ENCODE measurements at places on chromosomes 2 and 18.

- no peak for DNase-seq
Measured at GRCh38 chr2:51981783-51982182, 949.9 kb upstream of the NRXN1 start.

DNA sequence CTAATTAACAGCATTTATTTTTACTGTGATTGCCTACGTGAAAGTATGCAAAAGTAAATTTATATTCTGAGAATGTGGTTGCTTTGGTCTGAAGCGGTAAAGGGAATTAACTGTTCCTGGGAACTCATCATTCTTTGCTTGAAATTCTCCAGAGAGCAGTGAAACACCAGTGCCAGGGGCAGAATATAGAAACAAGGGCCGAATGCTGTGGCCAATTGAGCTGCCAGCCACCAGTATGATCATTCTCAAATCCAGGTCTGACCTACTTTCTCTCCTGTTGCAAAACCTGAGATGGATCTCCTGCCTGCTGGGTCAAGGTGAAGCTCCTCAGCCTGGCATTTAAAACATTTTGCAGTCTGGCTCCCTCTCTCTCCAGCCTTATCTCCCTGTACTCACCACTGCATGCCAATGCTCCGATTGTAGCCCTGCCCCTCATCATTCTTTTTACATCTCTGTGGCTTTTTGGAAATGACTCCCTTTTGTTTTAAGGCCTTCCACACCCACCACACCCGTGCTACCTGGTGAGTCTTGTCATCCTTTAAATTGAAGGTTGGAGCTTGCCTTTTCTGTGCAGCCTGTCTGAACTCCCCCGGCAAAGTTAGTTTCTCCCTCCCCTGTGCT lies 94.5 kb upstream of the TMEM178A start:
- DNase-seq, result no peak

DNA sequence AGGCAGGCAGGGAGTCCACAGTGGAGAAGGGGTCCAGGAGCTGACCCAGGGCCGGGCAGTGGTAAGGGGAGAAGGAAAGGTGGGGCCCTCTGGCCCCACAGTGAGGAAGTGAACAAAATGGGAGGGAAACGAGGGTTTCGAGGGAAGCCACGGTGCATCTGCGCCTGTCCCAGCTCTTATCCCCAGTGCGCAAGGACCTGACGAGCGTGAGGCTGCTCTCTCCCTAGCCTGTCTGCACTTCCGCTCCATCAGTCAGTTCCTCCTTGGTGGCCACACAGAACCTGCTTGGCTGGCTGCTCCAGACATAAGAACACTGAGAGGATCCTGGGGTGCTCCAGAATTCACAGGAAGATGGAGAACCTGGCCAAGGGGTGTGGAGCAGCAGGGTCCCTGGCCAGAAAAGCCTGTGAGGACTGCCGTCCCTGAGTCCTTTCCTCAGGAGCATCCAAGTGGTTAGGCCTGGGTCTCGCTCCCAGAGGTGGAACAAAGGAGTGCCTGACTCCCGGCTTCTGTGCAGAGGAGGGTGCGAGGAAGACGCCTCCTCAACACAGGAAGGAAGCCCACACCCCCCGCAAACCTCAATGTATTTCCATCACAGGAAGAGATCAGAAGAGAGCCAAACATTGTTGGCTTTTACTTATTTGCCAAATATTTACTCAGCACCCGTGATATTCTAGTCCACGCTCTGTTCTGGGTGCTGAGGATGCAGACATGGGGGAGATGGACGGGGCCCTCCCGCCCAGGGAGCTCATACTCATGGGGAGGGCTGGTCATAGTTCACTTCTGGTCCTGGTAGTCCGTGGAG lies 43.7 kb upstream of the SEMA4C start:
- DNase-seq, result peak; percentile 54

DNA sequence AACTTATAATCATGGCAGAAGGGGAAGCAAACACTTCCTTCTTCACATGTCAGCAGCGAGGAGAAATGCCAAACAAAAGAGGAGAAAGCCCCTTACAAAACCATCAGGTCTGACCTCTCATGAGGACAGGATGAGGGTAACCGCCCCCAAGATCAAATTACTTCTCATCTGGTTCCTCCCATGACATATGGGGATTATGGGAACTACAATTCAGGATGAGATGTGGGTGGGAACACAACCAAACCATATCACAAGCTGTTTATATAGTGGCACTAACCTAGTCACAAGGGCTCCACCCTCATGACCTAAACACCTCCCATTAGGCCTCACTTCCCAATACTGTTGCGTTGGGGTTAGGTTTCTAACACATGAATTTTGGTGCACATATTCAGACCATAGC lies 110.0 kb downstream of the OSBPL6 start:
- no peak for DNase-seq

- DNase-seq, result no peak
Measured at GRCh38 chr2:152466980-152467676, 132.2 kb downstream of the FMNL2 start.

DNA sequence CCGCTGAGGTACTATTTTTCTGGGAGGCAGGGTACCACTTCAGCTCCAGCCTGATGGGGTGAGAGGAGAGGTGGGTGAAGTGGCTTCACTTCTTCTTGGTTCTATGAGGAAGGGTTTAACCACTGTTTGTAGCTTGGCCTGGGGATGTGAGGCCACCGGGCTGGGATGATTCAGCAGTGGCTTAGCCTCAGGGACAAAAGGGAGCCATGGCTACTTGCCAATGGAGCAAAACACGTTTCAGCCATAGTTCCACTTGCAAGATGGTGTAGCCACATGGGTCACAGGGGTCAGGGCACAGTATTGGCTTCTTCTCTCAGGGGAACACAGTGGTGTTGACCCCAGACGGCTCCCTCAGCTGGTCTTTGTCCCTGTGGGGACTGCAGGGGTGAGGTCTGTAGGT lies 14.9 kb downstream of the ZDBF2 start:
- no peak for DNase-seq

DNA sequence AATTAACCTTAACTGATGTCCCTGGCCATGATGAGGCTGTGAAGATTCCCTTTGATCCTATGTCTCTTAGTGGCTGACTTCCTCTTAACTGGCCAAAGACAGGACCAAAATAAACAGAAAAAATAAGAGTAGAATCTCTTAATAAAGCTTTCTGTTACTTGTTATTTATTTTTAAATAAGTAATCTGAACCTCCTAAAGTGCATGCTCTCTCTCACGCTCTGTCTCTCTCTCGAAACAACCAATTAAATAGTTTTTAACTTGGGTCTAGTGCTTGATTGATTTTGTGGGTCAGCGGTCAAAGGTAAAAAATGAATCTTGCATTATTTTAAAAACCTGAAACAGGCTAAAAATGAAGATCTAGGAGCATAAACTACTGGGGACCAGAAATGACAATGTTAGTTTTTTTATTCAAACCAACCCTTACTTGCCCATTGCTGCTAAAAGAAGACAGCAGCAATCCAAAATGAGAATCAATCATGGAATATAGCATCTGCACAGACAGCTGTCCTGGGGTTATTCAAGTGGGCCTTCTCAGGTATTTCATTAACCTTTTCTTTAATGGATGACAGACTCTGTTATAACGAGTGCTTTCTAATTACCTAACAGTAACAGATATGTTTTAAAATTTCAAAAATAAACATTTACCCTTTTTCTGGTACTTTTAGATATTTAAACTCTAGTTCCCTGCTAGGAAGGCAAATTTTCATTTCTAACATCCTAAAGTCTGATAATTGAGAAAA lies 11.2 kb downstream of the GAREM1 start:
- no peak for DNase-seq
